G401 (cell line): ENCODE measurements at places on chromosomes 7 and 10.

GRCh38 chr7:98753989-98754479 lies 115.8 kb downstream of the TMEM130 start:
- no peak for DNase-seq

DNA sequence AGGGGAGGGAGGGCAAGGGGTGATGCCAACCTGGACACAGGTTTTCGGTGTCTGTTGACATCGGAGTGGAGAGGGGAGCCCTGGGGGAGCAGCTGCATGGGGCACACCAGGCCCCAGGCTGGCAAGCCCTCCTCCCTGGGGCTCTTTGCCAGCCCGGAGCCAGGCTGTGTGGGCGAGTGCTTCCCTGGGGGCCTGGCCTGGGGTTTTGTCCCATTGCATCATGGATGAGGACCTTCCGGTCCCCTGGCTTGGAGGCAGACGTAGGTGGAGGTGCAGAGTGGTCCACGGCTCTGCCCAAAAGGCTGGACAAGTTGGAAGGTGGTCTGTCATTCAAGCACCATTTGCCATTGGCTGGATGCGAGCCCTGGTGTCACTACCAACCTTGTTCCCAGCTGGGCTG lies 34.8 kb downstream of the ZMIZ1 start:
- no peak for DNase-seq

- DNase-seq, result no peak
Measured at GRCh38 chr10:58275908-58276307, 6.9 kb downstream of the CISD1 start.

GRCh38 chr7:30285067-30285535 lies 704 bp downstream of the ZNRF2 start:
- DNase-seq, result peak; percentile 43

GRCh38 chr10:29619241-29619669 lies 15.5 kb downstream of the SVIL start:
- no peak for DNase-seq
